Fibroblast of gingiva (primary cell): ENCODE measurements at places on chromosomes 7 and 10.
A peak's percentile ranks its signal among the peaks of the same experiment; 100 is the strongest.

- DNase-seq: no peak
Observed at GRCh38 chr10:91046869-91047268, 126.0 kb upstream of the ANKRD1 start.

- DNase-seq: no peak
Observed at GRCh38 chr7:155495440-155496248, 37.7 kb downstream of the EN2 start.

GRCh38 chr10:92082583-92083280, 159.2 kb downstream of the BTAF1 start:
- DNase-seq: peak; percentile 13

- peak; percentile 16 for DNase-seq
Observed at GRCh38 chr10:89206402-89207180, 526 bp downstream of the CH25H start.

- DNase-seq: no peak
Observed at GRCh38 chr10:93790439-93790838, 32.7 kb downstream of the LGI1 start.

DNA sequence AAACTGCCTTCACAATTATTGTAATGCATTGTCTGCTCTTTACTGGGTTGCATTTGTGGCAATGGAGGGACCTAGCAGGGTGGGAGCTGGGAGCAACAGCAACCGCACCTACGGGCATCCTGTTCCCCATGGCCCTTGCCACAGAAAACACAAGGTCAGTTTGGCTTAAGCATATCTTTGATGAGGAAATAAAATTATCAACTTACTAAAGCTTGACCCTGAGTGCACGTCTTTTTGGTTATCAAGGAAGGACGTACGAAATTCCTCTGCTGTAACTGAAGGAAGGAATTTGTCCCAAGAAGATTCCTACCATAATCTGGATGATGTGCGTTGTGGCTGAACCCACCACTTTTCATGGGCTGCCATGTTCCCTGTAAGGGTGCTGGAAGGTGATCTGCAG, 19.9 kb upstream of the PTPRN2 start:
- DNase-seq: no peak

GRCh38 chr10:49089557-49090188, 25.6 kb downstream of the VSTM4 start:
- peak; percentile 7 for DNase-seq
